ENCODE measurements at places on chromosomes 5 and 9.

DNA sequence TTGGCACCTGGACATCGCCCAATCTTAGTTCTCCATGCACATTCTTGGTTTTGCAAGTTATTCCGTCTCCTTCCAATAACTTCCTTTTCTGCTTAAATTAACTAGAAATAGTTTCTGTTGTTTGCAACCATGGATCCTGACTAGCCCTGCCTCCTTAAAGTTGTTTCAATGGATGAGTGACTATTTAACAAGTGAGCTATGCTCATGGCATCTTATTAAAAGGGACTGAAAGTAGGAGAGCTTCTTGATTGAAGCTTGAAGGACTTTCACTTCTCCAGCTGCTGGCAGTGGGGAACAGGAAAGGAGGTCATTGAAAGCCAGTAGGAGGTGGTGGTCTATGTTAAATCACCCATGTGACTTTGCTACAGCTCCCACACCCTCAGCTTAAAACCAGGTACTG lies 466.8 kb downstream of the ARHGEF28 start:
- DNase-seq, result no peak

GRCh38 chr9:116287721-116288120 lies 134.1 kb downstream of the PAPPA start:
- no peak for DNase-seq

DNA sequence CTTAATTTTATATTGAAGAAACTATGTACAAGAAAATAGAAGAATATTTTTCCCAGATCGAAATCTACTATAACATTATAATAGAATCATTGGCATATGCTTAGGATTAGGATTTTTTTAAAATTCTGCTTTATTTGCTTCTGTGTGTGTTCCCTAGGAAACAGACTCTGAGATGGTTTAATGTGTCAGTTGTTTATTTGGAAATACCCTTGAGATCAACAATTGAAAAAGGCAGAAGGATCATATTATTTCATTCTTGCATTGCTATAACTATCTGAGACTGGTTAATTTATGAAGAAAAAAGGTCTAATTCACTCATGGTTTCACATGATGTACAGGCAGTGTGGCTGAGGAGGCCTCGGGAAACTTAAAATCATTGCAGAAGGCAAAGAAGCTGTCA lies 622.6 kb downstream of the PRR16 start:
- no peak for DNase-seq

DNA sequence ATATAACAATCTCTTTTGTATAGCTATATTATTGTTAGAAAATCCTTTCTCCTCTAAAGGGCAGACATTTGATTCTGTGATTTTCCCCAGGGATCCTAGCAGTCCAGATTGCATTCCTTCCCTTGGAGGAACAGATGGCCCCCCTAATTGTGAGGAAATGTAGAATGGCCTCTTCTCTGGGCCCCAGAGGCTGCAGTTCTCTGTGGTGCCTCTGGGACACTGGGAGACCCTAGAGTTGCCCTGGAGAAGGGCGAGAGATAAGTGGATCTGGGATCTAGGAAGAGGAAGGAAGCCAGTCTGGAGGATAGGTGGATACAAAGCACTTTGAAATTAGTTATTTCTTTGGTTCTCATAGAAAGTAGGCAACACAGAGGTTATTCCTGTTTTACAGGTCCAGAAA lies 1.9 kb upstream of the HINT2 start:
- DNase-seq, result no peak

DNA sequence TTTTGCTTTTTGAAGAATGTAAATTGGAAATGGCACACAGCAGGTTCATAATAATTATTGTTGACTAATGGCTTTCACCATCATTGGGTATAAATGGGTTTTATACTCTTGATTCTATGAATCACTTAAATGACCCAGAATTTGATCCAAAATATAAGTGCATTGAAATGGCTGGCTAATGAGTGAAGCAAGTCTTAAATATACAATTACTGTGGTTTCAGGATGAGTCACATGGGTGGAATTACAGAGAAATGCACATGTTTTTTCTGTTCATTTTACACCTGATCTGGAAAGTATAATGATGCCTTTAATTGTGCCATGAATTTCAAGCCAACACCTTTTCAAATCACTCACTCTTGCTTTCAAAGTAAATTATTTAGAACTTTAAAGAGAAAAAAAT lies 380.8 kb upstream of the CD180 start:
- peak; percentile 61 for DNase-seq

- no peak for DNase-seq
Measured at GRCh38 chr5:528629-529511, 4.6 kb upstream of the SLC9A3 start.

DNA sequence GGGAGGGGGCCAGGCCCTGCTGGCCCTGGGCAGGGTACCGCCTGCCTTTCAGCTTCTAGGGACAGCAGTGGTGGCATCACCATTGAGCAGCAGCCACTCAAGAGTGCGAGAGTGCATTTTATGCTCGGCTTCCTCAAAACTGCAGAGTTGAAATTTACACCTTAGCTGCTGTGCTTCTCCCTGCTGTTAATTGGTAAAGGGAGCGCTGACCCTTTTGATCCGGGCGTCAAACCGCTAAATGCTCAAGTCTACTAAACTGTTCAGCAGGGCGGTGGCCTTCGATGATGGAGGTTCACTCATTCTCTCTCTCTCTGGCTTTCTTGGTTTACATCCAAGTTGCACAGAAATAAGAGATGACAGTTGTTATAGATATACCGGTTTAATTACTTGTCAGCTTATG lies 368.6 kb upstream of the IRX2 start:
- no peak for DNase-seq

- DNase-seq, result no peak
Measured at GRCh38 chr5:149363358-149363757, 5.5 kb downstream of the PCYOX1L start.

DNA sequence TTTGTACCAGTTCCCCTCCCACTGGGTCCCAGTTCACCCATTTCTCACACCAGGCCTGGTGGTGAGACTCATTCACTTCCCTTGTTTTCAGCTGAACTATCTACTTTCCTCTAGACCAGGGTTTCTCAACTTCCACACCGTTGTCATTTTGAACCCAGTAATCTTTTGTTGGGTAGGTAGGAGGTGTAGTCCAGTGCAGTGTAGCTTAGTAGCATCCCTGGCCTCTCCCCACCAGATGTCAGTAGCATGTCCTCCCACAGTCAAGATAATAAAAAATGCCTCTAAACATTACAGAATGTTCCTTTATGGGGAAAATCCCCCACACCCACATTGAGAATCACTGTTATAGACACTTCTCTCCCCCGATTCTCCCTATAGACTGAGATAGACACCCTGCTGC lies 299.1 kb downstream of the EPB41L4A start:
- no peak for DNase-seq

GRCh38 chr5:159210846-159211245 lies 1.5 kb upstream of the RNF145 start:
- DNase-seq, result no peak

GRCh38 chr5:142221091-142221860 lies 103.5 kb downstream of the SPRY4 start:
- no peak for DNase-seq

DNA sequence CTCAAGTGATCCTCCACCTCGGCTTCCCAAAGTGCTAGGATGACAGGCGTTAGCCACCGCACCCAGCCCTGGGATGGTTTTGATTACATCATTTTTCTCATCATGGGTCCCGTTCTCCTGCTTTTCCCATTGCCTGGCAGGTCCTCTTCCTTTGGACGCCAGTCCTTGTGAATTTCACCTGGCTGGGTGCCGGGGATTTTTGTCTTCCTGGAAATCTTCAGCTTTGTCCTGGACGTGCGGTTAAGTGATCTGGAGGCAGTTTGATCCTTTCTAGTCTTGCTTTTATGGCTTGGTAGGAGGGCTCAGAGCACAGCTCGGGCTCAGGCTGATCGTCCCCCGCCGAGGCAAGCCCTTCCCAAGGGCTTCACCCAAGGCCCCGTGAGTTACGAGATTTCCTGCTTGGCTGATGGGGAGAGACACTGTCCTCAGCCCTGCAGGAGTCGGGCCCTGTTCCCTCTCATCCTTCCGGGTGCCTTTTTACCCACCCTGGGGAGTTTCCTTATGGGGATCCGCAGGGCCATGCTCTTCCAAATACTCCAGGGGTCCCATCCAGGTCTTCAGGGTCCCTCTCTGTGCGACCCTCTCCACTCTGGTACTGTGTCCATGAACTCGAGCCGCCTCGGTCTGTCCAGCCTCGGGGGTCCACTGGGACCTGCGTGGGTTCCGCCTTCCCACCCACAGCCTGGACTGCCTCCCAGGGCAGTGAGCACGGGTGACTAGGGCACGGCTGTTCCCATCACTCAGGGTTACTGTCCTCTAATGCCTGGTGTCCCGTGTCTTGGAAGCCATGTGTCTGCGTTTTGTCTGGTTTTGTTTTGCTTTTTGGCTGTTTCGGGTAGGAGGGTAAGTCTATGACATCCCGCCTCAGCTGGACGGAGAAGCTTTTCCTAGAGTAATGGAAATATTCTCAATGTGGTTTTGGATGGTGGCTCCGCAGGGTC lies 22.3 kb upstream of the EGFL7 start:
- DNase-seq, result no peak

- no peak for DNase-seq
Measured at GRCh38 chr5:104513121-104513602, 950.6 kb upstream of the NUDT12 start.

GRCh38 chr5:27208051-27208450 lies 169.7 kb upstream of the CDH9 start:
- no peak for DNase-seq

GRCh38 chr5:33023649-33024048 lies 312.5 kb downstream of the NPR3 start:
- no peak for DNase-seq

DNA sequence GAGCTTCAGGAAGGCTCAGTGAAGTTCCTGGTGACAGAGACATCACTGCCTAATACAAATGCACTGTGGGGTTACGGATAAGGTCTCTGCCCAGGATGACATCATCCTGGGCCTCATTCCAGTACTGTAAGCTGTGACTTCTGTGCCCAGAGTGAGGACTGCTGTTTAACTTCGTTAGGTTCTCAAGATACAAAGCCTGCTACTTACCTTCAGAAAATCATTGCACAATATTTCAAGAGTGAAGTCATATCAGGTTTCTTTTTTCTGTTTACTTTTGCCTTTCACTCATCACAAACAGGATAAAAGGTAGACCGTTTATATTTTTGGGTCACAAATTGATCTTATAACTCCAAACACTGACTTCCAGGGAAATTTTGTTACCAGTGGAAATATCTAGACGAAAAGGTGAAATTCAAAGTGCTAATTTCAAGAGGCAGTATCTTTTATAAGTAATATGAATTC lies 241.2 kb downstream of the PIK3R1 start:
- no peak for DNase-seq

DNA sequence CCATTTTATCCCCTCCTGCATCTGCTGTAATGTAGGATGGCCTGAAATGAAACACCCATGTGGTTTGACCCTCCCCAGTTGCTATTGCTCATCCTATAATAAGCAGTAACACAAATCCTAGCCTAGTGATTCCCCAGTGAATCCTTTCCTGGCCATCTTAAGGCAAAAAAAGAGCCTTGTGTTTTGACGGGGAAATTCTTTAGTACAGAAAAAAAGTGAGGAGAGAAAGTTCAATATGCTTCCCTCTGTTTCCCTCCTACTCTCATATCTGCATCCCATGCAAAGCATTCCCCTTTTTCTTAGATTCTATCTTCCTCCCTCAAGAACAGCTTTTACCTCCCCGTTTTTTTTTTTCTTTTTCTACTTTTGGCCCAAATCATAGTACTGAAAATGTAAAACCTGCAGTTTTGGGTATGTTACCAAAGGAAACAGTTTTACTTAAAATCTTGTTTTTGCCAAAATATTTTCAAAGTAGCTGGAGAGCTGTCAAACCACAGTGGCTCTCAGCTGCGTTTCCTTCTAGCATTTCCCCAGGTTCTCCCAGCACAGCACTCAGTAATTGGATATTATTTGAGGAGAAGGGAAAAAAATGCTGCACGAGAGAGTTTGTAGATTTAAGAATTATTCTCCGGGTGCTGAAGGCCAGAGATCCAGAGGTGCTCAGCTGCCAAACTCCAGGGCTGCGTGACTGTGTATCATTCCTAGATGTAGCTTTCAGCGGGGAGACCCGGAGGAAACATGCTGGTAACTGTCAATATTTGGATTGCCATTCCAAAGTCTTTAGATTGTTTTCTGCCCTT lies 321.4 kb downstream of the NPR3 start:
- no peak for DNase-seq

DNA sequence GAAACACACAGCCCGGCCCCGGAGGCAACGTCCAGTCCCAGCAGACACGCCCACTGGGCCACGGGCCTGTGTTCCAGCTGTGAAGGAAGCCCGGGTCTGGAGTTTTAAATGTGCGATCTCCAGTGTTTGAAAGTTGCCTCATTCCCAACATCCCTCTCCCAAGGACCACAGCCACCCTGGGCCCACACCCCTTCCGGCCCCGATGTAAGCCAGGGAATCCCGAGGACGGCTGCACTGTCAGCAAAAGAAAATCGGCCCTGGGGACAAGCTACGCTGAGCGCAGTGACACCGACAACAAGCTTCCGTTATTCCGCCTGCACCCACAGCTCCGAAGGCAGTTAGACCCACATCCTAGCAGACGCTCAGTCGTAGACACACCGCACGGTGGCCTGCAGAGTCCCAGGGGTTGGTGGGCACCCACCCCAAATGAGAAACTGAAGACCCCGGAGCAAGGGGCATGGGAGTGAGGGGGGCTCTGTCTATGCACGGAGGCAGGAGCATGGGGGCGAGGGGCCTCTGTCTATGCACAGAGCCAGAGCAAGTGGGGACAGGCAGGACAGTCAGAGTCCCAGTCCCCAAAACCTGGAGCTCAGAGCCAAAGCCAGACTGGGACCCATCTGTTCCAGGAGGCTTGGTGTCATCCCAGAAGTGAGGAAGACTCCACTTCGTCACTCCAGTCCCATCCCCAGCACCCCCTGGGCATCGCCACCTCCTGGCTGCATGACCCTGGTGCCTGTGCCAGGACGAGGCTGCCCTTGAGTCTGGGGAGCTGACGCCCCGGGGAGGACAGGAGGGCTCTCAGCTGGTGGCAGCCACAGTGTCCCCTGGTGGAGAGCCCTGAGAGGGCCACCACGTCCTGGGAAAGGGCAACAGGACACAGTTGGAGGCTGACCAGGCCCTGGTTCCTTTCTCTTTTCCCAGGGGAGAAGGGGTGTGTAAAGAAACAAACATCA lies 23.4 kb downstream of the GLT6D1 start:
- no peak for DNase-seq

- no peak for DNase-seq
Measured at GRCh38 chr9:87657893-87658292, 68.0 kb upstream of the CTSL start.

DNA sequence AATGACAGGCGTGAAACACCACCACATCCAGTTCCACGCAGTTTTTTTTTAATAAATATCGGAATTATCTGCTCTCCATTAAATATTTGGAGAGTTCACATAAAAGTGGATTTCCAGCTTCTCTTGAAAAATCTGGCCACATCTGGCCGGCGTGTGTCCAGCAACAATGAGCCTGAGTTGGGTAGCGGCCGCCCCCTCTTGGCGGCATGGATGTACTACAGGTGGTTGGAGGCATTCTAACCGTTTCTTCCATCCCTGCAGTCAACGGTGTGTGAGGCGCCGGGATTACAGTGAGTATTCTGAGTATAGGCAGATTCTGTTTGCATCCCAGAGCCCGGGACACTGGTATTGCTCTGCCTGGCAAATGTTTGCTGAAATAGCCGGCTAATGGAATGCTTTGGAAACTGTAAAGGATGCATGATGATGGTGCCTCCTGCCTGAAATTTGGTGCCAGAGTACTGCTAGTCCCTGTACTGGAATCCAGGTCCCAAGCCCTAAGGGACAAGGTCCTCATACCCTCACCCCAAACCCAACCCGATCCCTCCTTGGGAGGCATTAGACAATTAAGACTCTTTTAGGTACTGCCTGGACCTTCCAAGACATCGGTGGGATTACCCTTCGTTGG lies 13.6 kb upstream of the GM2A start:
- peak; percentile 40 for DNase-seq

GRCh38 chr9:134284741-134285140 lies 41.5 kb upstream of the RXRA start:
- no peak for DNase-seq
